ENCODE measurements at places on chromosomes 7 and 10.

- DNase-seq = no peak
These were observed 31.1 kb upstream of the PLEKHS1 start for GRCh38 chr10:113720386-113720785.

DNA sequence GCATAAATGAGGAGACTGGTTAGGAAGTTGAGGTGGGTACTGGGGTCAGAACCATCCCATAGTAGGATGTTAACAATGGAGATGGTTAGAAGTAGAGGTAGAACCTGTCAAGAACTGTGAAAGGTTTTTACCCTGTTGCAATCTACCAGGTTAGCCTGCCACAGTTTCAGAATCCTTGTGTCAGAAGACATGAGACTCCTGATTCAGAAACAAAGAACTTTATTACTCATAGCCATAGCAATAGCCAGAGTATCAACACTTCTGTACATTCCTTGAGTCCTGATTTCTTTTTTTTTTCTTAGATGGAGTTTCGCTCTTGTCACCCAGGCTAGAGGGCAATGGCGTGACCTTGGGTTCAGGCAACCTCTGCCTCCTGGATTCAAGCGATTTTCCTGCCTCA lies 200.9 kb downstream of the GRM3 start:
- no peak for DNase-seq

DNA sequence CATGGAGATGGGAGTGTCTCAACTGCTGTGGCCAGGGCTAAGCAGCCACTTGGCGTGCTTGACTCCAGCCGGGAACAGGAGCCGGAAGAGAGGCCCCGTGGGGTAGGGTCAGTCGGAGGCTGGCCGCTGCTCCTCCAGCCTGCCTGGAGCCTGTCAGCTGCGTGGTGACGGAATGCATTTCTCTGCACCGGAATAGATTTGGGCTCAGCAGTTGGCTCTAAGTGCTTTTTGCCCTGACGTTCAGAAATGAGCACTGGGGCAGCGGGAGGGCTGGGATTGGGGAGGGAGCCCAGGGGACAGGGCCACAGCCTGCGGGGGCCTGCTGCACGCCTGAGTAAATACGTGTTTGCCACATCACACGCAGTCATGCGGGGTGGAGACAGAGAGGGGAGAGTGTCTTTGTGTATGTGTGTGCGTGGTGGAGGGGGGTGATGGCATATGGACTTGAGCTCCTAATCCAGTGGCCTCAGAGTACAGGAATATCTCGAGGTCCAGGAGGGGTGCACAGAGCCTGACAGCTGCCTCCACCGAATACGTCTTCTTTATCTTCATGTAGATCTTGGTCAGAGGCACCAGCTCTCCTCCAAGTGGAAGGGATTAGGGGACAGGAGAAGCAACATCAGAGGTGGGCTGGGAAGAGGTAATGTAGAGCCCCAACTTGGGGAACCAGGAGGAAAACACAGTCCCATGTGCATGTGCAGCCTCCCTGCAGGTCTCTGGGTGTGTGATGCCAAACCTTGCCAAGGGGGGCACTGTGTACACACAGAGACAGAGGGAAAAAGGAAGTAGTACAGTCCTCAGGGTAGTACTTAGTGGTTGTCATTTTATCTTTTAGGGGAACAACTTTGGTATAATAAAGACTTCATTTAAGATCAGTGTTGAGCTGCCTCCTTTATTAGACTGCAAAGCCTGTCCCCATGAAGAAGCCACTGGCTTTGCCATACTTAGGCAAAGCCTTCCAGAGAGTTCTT lies 151.4 kb downstream of the CDH23 start:
- no peak for DNase-seq

DNA sequence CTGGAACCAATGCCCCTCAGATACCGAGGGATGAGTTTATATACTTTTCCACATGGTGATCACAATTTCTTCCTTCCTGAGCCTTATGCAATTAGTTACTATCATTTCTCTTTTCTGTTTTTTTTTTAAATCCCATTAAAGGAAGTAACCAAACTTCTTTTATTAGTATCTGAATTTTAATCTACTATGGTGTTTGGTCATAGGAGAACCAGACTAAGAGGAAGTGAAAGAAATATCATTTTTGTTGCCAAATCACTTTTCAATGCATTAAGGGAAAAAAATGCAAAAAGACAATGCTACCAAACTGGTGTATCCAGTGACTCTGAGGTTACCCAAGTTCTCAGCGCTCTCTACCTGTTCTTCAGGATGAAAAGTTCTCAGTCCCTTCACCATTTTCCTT lies 167.7 kb downstream of the NXPH1 start:
- no peak for DNase-seq

DNA sequence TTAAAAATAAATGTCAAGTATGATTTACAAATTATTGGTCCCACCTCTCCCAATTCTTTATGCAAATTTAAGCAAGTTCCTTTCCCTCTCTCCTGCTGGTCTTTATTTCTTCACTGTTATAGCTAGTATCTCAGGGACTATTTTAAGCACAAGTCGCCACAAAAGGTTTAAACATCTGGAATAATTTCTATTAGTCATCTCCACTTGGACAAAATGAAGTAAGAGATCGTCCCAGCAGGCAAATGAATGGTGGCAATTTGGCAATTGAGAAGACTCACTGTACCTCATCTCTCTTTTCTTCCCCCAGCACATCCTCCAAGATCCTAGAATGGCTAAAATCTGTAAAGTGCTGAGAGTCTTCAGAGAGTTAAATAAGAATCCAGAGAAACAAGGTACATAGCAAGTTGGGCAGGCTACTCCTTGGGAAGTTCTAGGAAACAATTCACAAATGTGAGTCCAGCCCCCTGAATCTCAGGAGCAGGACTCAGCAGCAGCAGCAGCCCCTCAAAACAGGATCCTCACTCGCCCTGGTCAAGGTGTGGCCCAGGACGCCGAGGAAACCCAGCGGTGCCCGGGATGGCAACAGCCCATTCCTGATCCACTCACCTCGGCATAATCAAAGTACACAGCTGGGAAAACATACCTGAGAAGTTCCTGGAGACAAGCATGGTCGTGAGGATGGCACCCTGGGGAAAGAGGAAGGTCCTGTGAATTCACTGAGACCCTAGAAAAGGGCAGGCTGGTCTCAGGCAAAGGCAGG lies 30.3 kb upstream of the NDST2 start:
- no peak for DNase-seq

DNA sequence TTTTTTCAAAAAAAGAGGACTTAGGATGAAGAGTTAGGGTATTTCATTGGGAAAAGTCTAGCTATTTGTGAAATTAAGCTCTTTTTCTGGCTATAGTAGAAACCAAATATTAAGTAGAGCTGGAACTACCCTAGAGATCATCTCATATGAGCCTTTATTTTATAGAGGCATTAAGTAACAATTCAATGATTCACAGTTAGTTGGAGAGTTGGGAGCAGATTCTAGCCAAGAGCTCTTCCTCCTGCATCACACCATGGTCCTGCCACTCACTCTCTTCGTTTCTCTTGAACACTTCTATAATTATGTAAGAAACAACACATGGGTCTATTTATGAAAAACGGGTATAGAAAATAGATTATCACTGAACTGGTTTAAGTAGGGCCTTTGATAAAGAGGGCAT lies 76.1 kb upstream of the ANK3 start:
- DNase-seq = no peak

All from COR-L47 (cell line).